Heart right ventricle (tissue), 16 donors: ENCODE measurements at places on chromosomes 1 and 21. TPM values are rescaled to one million over a fixed set of nuclear protein-coding genes. Genes with fewer than 3 reads are reported as not detected.

The GPR37L1 gene
- 0.05 TPM for total RNA-seq

The WLS gene
- 103 TPM for total RNA-seq

The AKIRIN1 gene
- 71.0 TPM for total RNA-seq

The TCHHL1 gene
- not detected for total RNA-seq

The DNAJB4 gene
- total RNA-seq = 178 TPM

The TMEM53 gene
- total RNA-seq = 14.0 TPM

The CASP9 gene
- total RNA-seq = 12.9 TPM

The AMPD1 gene
- not detected for total RNA-seq

The CHRM3 gene
- total RNA-seq = 0.11 TPM

The LCE1E gene
- total RNA-seq = not detected

DNA sequence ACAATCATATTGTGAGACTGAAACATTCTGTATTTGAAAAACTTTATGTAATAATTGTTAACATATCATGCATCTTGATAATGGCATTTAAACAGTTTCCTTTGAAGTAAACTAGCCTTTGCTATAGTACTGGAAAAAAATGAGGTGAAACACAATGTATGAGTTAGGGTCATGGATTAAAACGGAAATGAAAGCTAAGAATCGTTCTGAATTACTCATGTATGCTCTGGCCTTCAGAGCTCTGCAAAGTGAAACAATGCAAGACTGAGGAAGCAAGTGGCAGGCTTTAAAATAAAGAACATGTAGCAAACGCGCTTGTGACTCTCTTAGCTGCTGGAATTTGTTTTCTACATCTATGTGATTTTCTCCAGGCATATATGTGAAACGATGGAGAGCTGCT lies 317.1 kb downstream of the DPYD start:
- no peak for DNase-seq

DNA sequence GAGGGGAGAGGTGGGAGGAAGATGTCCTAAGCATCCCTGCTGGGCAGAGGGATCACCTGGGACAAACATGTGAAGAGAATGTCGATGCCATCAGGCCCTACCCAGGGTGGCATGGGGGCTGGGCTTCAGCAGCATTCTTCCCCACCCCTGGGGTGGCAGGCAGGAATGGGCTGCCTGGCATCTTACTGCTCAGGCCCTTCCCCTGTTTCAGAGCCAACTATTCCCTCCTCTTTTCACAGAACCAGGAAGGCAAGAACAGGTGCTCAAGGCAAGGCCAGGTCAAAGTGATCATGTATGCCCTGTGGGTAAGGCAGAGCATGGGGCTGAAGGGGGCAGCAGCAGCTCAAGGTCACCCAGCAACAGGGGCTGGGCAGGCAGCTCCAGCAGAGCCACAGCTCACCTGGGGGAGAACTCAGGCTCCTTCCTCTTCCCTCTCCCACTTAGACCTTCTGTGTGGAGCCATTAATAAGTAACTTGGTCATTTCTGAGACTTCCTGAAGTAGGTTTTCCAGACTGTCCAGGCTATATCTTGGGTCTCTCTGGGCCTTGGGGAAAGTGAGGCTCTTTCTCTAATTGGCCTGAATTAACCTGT lies 56.4 kb downstream of the ELK4 start:
- no peak for DNase-seq

DNA sequence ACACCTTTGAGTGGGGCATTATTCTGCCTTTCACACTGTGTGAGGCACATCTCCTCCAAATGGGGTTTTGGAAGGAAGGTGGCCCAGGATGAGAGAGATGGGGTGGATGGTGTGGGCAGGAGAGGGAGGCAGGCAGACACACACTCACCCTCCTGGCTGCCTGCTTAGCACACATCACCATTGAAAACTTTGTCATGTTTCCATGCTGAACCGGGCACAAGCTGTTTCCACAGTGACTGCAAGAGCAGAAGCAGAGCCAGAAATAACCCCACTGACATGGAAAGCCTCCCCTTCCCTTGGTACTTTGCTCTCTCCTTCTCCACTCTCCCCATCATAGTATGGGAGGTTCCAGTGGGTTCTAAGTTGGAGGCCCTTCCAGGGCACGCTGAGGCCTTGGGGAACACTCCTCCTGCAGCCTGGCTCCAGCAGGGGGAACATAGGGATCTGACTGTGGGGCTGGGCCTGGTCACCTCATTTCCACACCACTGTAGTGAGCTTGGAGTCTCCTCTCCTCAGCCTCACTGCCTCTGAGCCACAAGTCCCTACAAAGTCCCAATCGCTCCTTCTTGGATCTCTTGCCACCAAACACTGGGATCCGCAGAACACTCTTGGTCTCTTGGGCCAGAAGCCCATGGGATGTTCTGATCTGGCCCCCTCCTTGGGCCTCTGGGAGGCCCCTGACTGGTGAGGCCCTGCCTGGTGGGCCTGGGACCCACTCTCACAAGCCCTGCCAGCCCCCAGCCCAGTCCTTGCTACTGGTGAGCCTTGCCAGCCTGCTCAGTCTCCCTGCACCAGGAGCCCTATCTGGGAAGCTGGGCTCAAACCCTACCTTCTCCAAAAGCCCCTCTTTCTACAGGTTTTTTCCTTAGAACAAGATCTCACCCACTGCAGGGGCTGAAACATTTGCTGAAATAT lies 163.0 kb upstream of the EDN2 start:
- DNase-seq = no peak

DNA sequence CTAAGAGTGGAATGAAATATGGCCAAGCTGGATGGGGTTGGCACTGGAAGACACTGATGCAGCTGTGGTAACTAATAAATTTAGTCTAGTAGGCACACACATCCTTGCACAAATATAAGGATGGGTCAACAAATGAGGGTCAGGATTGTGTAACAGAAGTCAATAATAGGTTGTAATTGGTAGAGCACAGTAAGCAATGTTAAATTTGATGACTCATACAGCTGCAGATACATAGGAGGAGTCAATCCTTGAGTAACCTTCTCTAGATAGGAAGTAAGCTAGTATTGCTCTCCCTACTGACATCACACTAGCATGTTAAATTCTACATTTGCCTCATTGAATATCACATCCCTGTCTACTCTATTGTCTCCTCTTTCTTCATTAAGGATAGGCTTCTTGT lies 332.1 kb downstream of the PTPRC start:
- DNase-seq = no peak

DNA sequence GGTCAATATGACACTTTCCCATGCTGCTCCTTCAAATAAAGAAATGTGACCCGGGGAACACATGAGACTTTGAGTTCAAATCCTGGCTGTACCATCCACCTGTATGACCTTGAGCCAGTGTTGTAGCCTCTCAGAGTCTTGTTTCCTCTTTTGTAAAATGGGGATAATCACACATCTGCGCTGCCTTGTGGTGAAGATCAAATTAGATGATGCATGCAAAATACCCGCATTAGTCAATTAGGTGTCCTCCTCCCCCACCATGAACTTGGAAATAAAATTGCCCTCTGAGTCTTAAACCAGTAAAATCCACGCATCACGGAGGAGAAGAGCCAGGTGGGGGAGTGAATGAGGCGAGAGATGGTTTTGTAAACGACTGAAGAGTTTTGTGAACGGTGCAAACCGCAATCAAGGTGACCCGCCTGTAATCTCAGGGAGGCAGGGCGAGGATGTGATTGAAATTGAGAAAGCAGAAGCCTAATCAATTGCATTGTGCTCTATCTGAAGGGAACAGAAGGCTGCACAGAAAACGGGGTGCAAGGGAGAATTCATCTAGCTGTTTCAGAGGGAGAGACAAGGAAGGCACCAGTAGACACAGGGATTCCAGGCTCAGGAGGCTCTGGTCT lies 5.8 kb upstream of the AHDC1 start:
- DNase-seq = no peak

DNA sequence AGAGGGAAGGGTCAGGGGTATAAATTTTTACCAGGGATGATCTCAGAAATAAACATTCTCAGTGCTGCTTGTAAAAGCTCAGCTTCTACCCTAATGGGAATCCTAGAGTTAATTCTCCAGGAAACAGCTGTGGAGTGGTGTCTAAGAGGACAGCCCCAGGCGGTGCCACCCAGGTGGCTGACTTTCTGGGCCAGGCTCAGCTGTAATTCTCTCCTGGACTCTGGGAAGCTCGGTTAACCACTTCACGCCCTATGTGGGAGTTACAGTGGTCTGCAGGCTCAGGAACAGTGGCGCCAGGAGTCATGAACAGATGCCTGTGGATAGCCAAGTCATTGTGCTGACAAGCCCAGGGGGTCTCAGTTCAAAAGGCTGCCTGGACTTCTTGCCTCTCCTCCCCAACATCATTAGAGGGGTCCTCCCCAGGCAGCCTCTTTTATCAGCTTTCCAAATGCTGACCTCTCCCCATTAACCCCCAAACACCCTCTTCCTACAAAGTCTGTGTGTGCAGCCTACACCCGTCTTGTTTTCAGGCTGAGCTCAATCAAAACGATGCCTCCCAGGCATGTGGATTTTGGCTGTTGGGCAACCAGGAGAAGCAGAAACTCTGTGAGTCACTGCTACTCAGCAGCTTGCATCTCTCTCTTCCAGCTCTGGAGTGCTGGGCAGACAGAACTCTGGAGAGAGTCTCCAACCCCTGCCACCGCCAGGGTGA lies 1.2 kb downstream of the HHIPL2 start:
- no peak for DNase-seq

- DNase-seq = peak; percentile 38
Measured at GRCh38 chr1:93613898-93614297, 67.7 kb downstream of the BCAR3 start.

DNA sequence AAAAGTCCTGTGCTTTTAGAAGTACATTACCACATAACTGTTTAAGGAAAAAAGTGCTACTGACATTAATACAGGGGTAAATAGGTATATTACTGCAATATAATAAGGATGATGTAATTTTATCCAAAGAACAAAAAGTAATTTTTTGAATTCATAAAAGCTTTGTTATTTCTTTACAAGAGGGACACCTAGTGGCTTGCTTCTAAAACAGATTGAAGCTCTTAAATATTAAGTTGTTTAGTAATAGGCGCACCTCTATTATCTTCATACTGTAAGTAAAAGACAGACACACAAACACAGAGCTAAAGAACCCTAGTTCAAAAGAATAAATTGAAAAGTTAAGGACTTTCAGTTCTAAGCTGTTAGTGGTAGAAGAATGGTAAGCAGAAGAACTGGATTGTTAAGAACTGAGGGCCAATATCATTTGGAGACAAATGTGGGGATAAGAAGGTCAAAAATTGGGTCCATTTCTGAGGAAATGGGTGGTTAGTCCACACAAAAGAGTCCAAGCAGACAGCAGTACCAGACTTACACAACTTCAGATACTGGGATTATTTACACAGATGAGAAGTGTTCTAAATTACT lies 15.4 kb downstream of the ZNHIT6 start:
- DNase-seq = no peak

- DNase-seq = no peak
Measured at GRCh38 chr1:247270003-247270402, 14.1 kb downstream of the VN1R5 start.

- DNase-seq = no peak
Measured at GRCh38 chr1:64675718-64676345, 69.0 kb upstream of the RAVER2 start.

DNA sequence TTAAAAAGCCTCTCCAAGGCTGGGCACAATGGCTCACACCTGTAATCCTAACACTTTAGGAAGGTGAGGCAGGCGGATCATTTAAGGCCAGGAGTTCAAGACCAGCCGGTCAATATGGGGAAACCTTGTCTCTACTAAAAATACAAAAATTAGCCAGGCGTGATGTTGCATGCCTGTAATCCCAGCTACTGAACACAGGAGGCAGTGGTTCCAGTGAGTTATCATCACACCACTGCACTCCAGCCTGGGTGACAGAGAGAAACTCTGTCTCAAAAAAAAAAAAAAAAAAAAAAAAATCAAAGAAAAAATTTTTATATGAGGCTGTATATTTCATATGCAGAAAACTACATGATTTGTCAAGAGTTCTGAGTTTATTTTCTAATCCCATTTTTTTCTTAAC lies 1107.1 kb upstream of the TMPRSS15 start:
- DNase-seq = no peak

DNA sequence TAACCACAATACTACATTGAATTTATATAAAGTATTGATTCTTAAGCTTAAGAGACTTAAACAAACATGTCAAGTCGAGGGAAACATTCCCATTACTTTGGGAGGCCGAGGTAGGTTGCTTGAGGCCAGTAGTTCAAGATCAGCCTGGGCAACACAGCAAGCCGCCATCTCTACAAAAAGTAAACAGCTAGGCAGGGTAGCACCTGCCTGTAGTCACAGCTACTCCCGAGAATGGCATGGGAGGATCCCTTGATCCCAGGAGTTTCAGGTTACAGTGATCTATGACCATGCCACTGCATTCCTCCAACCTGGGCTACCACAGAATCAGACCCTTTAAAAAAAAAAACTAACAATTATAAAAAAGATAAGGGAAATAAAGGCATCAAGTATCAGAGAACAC lies 50.4 kb downstream of the EIF4G3 start:
- DNase-seq = no peak

DNA sequence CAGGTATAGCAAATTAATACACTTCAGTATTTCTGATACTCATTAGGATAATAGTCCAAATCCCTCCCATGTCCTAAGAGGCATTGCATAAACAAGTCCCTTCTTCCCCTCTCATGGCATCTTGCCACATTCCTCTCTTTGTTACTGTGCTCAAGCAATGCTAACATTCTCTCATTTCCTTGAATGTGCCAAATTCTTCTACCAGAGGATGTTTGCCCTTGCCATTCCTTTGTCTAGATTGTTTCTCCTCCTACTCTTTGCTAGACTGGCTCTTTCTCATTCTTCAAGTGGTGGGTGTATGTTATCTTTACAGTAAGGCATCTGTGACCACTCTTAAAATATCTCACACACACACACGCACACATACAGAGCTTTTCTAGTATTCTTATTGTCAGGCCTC lies 621.0 kb upstream of the CXADR start:
- DNase-seq = no peak

DNA sequence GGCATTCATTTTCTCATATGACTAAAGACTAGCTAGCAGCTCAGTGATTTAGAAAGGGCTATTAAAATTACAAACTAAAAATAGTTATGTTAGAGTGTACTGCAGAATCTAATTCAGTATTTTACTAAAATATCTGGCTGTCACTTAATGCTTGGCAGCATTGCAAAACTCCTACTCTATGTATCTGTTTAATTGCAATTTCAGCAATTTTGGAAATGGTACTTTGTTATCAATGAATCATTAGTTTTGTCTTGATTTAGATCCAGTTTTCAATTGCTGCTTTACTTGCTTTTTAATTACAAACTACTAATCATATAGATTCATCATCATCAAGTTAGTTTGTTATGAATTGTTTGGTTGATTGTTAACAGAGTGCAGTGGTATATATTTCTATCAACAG lies 19.2 kb downstream of the C1orf87 start:
- DNase-seq = no peak

- no peak for DNase-seq
Measured at GRCh38 chr1:41020654-41021053, 871 bp downstream of the SLFNL1 start.

GRCh38 chr1:168607872-168608428 lies 31.5 kb downstream of the XCL1 start:
- DNase-seq = no peak

GRCh38 chr1:53680868-53681267 lies 58.1 kb downstream of the GLIS1 start:
- DNase-seq = no peak
